Lower lobe of right lung (tissue), 2 donors: ENCODE measurements at places on chromosomes 1 and 21.

DNA sequence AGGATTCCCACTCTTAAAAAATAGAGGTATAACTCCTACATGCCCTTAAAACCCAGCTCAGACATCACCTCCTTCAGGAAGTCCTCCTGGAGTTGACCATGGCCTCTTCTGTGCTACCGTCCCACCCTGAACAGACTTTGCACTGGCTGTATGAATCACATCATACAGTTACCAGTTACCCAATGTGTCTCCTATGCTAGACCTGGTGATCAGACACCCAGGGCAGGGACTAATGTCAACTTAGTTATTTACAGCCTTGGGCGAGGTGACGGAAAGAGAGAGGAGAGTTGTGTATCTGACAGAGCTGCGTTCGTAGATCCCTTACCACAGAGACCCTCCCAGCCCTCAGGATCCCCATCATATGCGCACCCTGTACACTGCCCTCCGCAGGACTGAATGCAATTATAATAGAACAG, 72.7 kb downstream of the SLC66A1 start:
- DNase-seq, result no peak

GRCh38 chr1:197907846-197908616, 5.6 kb downstream of the C1orf53 start:
- DNase-seq, result no peak

DNA sequence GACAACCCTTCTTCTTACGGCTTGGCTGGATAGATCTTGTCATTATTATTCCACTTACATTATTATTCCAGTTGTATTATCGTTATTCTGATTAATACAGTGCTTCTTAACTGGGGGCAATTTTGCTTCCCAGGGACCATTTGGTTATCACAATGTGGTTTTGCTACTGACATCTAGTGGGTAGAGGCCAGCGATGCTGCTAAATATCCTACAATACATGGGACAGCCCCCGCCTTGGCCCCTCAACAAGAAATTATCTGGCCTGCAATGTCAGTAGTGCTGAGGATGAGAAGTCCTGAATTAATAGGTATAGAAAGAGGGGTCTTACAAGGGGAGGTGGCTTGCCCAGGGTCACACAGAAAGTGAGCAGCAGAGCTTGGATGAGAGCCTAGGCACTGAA, 105.6 kb downstream of the PTPRU start:
- no peak for DNase-seq

DNA sequence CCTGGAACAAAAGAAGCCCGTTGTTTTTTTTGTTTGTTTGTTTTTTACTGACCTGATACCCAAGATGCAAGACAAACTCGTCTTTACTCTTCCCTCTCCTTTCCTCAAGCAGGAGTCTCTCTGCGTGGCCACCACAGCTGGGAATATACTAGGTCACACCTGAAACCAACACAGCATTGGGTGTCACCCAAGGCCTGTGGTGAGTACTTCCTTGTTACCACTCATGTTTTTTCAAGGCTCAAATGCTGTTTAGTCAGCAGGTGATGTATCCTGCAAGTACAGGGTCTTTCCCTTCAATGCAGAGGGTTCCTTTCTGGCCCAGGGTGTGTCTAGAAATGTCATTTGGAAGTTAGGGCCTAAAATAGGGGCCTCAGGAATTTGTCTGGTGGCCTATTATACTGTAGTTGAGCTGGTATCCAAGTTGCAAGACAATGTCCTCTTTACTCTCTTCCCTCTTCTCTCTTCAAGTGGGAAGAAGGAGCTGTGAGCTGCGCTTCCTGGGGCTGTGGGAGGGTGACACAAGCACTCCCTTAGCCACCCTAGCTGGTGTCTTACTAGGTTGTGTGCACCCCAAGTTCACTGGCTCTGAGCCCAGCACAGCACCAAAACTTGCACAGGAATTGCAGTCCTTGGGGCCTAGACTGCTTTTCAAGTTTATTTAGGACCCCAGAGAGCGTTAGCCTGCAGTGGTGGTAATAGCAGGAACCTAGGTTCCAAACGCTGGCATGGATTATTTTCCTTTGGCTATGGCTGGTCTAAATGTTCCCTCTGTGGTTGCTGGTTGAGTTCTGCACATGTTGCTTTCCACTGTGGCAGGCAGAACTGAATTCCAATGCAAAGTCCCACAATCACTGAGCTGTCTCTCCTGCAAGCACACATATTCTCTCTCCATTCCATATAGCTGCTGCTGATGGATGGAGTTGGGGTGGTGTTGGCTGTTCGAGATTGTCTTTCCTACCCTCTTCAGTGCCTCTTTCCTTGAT, 91.4 kb upstream of the LYPLAL1 start:
- no peak for DNase-seq

- DNase-seq, result no peak
Observed at GRCh38 chr1:224329484-224329841, 509 bp downstream of the NVL start.

DNA sequence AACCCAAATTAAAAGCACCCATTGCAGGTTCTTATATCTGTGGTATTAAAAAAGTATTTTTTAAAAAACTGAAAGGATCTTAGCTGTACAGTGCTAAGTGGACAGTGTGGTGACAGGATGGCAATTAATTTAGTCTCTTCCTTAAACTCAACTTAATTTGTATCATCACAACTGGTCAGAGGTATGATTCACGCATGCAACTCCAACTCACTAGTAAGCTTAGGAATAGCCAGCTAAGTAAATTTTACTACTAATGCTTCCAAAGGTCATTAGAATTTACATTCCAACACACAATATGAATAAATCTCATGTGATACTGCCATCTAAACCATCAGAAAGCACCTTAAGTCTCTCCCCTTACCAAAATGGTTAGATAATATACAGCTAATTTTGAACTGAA, 35.4 kb downstream of the ENAH start:
- no peak for DNase-seq

GRCh38 chr1:6873298-6874015, 88.2 kb downstream of the CAMTA1 start:
- DNase-seq, result no peak

DNA sequence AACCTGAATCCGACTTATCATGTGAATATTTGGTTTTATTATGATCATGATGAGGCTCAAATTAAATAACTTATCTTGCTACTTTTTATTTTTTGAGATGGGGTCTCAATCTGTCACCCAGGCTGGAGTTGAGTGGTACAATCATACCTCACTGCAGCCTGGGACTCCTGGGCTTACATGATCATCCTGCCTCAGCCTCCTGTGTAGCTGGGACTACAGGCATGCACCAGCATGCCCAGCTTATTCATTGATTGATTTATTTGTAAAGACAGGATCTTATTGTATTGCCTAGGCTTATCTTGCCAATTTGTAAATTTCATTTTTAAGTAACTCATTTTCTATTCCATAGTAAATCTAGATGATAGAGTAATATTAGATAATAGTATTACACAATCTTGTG, 84.3 kb downstream of the COL11A1 start:
- no peak for DNase-seq
